GM12892 (cell line): ENCODE measurements at places on chromosomes 2 and 18.

- DNase-seq = no peak
Observed at GRCh38 chr2:177313162-177313781, 48.7 kb upstream of the NFE2L2 start.

DNA sequence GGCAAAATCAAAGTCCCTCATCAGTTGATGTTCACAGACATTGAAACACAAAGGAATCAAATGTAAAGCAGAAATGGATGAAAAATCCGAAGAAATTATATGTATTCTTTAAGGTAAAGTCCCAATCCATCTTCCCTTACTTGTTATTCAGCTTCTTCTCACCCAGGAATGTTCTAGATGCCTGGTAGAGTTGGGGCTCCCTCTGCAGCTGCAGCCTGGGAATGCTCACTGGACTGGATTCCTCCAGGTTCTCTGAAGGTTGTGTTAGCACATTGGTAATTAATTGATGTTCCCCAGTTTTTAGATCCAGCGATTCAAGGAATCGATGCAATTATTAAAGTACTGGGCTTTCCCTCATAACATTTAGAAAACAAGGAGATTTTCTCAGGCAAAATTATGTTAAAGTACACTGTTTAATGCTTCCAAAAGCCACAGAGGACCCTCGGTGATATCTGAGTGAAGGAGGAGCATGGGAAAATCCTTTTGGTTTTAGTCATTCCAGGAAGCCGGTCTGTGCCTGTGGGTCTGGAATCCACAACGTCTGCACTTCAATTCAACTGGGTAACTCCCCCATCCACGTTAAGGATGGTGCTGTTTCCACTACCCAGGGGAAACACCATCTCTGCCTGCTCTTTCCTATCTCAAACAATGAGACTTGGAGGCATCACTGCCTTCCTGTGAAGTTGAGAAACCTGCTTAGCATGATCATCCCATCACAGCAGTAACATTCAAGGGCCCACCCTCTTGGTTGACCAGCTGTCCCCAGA is 22.0 kb downstream of the NTSR2 start:
- no peak for DNase-seq

GRCh38 chr2:6369266-6369665 is 496.4 kb downstream of the CMPK2 start:
- DNase-seq = no peak

DNA sequence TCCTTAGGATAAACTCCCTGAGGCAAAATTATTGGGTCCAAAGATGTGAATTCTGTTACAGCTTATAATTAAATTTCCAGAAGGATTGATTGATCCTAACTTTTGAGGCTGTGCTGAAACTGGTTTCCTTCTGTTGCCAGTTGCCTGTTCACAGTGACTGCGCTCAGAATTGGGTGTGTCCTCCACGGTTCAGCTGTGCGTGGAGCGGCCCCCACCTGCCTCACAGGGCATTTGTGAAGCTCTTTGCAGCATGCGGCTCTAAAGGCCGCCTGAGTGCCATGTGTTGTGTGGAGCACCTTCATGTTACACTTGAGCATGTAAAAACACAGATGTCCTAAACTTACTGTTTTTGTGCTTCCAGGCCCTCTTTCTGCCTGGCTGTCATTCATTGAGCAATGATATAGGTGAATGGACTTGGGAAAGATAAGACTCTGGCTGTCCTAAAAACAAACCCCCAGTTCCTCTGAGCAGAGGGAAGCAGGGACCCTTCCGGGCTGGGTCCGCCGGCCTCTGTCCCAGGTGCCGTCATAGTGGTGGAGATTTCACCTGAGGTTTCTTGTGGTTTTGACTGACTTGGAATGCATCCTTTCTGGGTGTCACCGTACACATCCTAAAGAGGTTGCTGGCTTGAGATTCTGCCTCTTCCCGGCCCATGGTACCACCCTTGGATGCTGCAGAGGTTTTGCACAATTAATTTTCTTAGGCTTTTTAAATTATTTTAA is 173.6 kb downstream of the LDLRAD4 start:
- DNase-seq = no peak

DNA sequence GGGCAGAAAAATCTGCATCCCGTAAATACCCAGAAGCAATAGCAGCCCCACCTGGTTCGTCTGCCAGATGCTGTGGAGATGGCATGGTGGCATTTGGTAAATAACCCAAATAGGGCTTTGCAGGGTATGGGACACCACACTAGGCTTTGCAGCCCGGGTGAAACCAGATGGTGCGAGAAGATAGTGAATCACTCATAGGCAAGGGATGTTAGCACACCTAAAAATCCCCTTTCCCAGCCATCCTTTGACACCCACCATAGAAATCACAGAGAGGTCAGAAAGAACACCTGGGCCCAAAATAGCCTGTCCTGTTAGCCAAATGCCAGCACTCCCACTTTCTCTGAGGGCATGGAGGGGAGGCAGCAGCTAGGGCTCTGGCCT is 47.6 kb downstream of the BCL11A start:
- DNase-seq = no peak
